Gastrocnemius medialis (tissue), 4 donors: ENCODE measurements at places on chromosomes 6 and 20. TPM values are rescaled to one million over a fixed set of nuclear protein-coding genes. Genes with fewer than 3 reads are reported as not detected.

DNA sequence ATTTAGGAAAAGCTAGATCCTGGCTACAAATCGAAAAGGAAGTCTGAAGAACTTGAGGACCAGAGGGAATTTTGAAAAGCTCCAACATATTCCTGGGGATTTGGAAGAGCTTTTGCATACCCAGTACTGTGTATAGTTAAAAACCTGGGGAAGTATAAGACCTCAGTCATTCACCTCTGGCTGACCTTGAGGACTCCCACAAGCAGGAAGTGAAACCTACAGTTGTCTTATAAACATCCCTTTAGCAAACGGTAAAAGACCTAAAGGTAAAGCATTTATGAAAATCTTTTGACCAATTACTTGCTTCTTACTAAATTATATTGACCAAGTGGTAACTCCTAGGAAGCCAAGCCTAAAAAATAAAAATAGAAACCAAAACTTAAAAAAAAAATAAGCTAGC lies 175.0 kb downstream of the HAO1 start:
- DNase-seq = no peak

LY6G6F gene
- not detected for total RNA-seq

CD2AP gene
- total RNA-seq = 6.9 TPM

- no peak for DNase-seq
Observed at GRCh38 chr6:72623808-72624207, 1.9 kb downstream of the KCNQ5 start.

DNA sequence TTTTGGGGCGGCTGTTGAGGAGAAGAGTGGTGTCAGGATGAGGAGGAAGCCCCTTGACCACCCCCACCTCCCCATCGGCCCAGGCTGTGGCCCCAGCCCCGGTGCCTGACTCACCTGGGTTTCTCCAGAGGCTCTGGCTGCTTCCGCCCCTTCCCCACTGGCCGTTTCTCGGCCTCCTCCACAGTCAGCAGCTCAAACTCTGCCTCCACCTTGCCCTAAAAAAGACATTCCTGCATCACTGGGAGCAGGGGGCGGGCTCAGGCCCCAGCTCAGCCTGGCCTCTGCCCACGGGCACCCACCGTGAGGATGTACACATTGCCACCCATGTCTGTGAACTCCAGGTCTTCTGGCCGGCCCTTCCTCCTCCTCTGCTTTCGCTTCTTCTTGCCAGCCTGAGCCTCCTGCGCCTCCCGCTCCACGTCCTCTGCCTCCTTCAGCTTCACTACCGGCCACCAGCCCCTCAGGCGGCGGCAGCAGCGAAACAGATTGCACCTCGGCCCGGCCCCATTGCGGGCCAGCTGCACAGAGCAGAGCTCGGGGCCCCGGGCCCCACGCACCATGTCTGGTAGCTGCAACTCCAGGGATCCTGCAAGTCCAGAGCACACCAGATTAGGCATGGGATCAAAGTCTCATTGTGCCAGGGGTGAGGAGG lies 17.3 kb downstream of the ERGIC3 start:
- DNase-seq = no peak
